ENCODE measurements at places on chromosomes 1 and 21.

GRCh38 chr21:15688809-15689208 lies 41.0 kb upstream of the USP25 start:
- DNase-seq: no peak

GRCh38 chr1:210922666-210923065 lies 211.3 kb downstream of the KCNH1 start:
- no peak for DNase-seq

DNA sequence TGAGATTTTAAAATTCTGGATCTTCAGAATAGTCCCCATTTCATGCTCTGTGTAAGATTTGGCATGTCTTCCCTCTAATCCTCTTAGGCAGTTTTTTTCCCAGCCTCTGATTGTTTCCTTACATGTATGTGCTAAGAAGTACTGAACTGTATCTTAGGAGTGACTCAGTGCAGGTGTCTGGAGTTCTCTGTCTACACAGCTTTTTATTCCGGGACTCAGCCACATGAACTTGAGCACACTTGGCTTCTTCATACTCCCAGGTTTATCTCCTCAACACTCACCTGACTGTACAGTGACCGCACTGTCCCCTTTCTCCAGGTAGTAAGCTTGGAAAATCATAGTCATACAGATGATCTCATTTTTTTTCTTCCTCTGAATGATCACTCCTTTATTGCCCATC lies 50.7 kb downstream of the SYT14 start:
- no peak for DNase-seq

GRCh38 chr1:193070942-193071341 lies 11.5 kb downstream of the RO60 start:
- no peak for DNase-seq

DNA sequence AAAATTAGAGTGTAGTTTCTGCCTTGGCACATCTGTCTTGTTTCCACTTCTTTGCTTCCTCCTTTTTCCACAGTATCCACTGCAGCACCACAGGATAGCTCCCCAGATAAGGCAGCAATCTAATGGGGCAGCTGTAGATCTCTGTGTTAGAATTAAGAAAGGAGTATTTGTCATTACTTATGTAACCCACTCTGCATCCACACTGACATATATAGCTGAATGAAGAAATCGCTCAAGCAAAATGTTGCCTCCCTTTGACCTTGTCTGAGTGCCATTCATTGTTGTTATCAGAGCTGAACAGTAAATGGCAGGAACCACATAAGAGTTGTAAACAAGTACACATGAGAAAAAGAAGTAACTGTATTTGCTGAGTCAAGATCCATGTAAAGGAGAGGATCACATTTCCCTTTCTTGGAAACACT lies 45.9 kb upstream of the DPH5 start:
- no peak for DNase-seq

- peak; percentile 85 for DNase-seq
These were observed at the start of gene MTF2 for GRCh38 chr1:93078986-93079654. TSS of gene MTF2 (plus strand) at chr1:93079283. CDS start at chr1:93079527, 244 bp downstream.

DNA sequence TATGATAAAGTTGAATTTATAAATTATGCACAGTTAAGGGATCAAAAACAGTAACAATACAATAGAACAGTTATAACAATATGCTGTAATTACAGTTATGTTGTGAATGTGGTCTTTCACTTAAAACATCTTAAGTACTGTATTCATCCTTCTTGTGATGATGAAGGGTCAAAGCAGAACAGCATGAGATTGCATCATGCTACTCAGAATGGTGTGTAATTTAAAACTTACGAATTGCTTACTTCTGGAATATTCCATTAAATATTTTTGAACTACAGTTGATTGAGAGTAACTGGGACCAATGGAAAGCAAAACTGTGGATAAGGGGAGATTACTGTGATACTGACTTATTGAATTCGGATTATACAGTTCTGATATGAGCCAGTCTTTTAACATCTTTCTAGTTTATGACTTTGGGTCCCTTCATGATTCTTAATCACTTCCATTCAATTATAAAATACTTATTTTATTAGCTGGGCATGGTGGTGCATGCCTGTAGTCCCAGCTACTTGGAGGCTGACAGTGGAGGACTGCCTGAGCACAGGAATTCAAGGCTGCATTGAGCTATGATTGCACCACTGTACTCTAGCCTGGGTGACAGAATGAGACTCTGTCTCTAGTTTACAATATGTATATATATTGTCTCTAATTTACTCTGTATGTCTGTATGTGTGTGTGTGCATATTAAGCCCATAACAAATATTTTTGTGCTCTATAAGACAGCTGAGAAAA lies 43.2 kb downstream of the ATP1B1 start:
- no peak for DNase-seq

GRCh38 chr1:63534406-63534805 lies 11.1 kb downstream of the EFCAB7 start:
- no peak for DNase-seq

- DNase-seq: no peak
These were observed 63.8 kb downstream of the TBCE start for GRCh38 chr1:235430991-235431390.

- DNase-seq: no peak
These were observed 76.9 kb upstream of the KAZN start for GRCh38 chr1:14521622-14522021.

GRCh38 chr1:218557731-218558130 lies 212.6 kb downstream of the TGFB2 start:
- no peak for DNase-seq

DNA sequence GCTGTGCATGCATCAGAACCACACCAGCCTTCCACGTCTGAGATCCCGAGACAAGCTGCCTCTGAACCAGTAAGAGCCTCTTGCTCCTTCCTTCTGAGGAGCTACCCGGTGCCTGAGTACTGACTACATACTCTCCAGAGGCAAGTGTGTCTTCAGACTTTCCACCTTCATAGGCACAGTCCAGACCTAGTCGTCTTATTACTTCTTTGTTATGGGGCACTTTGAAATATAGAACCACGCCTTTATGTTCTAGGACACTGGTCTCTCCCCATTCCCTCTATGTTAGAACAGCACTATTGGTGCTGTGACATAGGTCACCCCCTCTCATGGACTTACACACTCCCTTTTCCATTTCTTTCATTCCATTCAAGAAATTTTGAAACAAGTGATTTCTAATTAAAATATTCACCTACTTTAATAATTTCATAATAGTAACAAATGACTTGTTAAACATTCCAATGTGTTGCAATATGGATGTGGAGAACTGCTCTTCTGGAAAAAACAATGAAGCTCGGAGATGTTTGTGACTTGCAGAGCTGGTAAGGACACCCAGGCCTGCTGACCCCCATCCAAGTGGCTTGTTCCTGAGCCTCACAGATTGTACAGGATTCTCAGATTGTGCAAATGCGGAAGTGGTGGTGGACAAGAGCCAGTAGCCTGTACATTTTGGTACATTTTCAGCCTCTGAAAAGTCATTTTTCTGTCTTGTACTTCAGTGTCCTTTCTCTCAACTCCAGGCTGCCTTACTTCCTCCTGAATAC lies 76.1 kb upstream of the SIPA1L2 start:
- no peak for DNase-seq

GRCh38 chr1:14261395-14261794 lies 337.1 kb upstream of the KAZN start:
- DNase-seq: no peak

DNA sequence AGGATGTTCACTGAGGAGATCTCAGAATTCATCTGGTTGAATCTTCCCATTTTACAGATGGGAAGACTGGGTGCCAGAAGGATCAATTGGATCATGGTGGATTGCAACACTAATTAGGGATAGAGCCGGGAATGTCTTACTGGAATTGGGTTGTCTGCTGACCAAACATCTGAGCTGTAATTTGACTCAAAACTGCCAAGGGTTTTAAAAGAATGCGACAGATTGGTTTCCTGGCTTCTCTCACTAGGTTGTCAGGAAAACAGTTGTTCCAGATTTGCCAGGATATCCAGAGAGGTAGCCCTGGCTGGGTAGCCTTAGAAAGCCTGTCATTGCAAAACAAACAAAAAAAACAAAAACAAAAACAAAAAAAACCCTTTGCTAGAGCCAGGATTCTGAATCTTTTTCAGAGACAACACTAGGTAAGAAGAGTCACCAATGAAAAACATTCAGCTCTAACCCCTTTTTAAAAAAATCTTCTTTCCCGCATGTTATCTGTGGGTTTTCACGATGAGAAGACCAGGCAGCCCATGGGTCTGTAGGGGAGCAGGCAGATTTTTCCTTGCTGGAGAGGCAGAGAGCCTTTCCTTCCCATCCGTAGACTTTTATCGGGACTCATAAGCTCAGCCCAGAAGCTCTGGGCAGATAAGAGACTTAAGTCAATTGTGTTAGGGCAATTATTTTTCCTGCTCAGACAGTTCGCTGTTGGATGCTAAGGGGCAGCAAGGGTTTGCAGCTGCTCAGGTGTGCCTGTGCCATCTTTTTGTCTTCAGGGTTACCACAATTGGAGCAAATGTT lies 418.9 kb downstream of the PRDM2 start:
- DNase-seq: peak; percentile 5

DNA sequence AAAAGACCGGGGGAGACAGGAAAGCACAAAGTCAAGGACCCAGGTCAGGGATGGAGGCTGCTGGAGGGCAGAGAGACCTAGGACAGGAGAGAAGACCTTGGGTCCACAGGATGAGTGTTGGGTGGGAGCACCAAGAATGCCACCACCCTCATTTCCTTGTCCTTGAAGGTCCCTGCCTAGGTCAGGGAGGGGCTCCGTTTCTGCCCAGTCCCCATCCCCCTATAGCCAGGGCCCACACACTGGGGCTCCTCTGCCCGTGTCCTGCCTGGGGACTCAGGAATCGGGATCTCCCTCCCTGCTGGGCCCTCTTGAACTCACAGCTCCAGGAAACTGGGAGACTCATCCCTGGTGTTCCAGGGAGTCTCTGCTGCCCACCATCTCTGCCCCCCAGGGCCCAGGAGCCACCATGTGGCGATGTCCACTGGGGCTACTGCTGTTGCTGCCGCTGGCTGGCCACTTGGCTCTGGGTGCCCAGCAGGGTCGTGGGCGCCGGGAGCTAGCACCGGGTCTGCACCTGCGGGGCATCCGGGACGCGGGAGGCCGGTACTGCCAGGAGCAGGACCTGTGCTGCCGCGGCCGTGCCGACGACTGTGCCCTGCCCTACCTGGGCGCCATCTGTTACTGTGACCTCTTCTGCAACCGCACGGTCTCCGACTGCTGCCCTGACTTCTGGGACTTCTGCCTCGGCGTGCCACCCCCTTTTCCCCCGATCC lies 584 bp downstream of the TINAGL1 start:
- no peak for DNase-seq
